Stromal cell of bone marrow (primary cell): ENCODE measurements at places on chromosomes 3 and 15.

DNA sequence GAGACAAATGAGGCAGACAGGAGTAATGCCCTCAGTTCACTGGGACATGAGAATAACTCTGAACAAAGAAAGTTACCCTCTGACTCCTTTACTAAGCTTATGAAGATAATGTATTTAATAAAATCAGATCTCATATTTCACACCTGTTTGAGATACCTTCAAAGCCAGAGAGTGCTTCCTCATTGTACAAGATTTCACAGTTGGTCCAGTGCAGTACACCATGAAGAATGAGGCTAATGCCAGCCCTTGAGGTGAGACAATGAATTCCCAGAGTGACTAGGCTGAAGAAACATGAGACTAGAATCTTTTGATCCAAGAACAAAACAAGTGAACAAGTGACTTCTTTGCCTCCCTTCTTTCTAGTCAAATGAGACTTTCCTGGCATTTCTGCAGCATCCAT is 1133.8 kb downstream of the TUSC7 start:
- DNase-seq = no peak

GRCh38 chr3:25749031-25749581 is 34.1 kb downstream of the NGLY1 start:
- no peak for DNase-seq

- DNase-seq = no peak
Measured at GRCh38 chr3:31613177-31613576, 80.5 kb downstream of the STT3B start.

GRCh38 chr15:99716540-99717095 is 16.6 kb downstream of the LYSMD4 start:
- no peak for DNase-seq

- DNase-seq = no peak
Measured at GRCh38 chr3:134803051-134803505, 8.0 kb downstream of the EPHB1 start.

DNA sequence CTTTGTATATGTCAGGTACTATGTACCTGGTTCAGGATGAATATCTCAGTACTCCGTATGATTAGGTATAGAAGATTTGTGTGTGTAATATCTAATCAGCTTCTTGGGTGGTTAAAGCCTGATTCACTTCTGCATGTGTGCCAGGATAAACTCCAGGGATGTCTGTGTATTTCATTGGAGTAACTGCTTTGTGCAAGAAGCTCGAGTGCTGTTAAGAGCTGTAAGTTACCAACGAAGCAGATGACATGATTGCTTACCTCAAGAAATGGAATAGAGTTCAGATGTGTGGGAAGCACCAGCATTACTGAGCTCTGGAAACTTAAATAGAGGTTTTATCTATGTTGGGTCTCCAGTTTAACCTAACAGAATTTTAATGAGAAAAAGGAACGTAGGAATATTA is 23.7 kb downstream of the FAM98B start:
- no peak for DNase-seq

- DNase-seq = no peak
Measured at GRCh38 chr3:14614862-14615261, 36.7 kb upstream of the CCDC174 start.

GRCh38 chr15:95170561-95171380 is 939.4 kb downstream of the MCTP2 start:
- DNase-seq = no peak

DNA sequence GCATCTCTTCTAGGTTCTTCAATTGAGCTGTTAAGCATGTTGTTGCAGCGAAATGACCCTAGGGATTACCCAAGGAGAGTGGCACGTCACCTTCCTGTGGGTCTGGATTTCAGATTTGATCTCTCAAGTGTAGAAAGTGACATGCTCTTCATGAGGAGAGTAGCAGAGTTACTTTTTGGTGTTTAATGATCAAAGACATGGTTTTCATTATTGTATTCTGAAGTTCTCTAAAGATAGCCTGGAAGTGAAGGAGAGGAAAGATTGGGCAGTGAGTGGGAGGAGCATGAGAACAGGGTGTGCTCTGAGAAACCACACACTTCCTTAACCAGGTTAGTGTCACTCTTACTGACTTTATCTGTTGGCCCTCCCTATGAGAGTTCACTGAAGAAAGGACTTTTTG is 153.6 kb downstream of the AKAP13 start:
- no peak for DNase-seq

DNA sequence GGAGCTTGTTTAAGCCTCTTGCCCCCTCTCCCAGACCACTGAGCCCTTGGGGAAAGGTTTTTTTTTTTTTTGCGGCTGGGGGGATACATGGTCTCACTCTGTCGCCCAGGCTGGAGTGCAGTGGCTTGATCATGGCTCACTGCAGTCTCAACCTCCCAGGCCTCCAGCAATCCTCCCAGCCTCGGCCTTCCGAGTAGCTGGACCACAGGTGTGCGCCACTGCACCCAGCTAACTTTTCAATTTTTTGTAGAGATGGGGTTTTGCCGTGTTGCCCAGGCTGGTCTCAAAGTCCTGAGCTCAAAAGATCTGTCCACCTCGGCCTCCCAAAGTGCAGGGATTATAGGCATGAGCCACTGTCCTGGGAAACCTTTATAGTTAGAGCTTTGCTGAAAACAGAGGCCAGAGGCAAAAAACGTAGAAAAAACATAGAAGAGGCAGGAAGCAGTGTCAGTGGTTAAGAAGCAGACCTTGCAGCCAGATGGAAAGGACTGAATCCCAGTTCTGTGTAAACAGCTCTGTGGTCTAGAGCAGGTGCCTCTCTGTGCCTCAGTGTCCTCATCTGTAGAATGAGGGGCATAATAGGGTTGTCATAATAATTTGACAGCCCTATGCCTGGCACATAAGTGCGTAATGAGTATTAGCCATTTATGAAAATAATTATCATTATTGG is 33.1 kb downstream of the CMTM7 start:
- DNase-seq = no peak

- DNase-seq = peak; percentile 97
Measured at GRCh38 chr3:11145888-11146287, 8.4 kb upstream of the HRH1 start.

DNA sequence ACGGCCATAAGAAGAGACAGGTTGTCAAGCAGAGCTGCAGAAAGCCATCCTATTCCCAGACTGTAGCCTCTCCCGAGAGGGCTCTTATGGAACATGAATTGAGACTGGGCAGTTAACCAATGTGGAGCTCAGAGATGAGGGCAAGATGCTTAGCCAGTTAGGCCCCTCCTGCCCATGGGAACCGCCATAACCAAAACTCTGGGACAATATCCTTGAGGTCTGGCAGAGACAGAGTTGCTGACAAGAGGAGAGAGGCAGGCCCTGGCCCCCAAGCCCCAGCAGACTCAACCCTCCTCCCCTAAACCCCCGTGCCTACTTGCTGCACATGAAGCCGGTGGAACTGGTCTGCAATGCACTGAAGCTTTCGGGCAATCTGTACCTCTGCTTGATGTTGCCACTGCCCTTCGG is 4.8 kb downstream of the BMF start:
- DNase-seq = no peak

DNA sequence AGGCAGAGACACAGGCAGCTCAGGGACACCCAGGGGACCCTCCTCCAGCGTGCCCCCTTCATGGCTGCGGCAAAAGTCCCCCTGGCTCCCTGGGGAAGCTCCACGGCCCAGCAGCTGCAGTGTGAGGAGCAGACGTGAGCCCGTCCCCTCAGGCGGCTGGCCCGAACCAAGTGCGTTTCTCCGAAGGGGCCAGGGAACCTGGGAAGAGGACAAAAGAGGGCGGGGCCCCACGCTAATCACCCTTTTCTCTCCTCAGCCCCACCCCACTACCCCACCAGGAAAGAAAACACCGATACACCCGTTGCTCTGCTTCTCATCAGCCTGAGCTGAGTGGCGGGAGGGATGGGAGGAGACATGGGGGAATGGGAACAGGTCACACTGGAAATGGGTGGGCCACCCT is at the start of gene MUC4:
TSS of gene MUC4 (minus strand) at position 174 of the 400 bp plus-strand sequence. CDS start at position 62, 112 bp downstream.
- no peak for DNase-seq

DNA sequence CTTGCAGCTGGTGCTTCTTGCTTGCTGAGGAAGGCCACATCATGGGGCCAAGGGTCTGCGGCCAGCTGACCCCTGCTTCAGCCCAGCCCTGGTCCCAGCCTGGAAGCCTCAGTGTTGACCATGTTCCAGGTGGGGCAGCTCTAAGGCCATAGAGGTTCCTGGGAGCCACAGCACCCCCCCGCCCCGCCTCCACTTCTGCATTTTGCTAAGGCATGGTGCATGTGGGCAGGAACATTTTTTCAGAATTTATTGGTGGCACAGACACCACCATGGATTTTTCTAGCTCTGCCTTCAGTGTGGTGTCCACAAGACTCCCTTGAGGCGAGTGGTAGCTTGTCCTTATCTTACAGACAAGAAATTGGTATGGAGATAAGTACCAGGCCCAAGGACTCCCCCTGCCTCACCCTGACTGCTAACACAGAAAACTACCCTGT is 1.9 kb upstream of the CHST14 start:
- DNase-seq = no peak

DNA sequence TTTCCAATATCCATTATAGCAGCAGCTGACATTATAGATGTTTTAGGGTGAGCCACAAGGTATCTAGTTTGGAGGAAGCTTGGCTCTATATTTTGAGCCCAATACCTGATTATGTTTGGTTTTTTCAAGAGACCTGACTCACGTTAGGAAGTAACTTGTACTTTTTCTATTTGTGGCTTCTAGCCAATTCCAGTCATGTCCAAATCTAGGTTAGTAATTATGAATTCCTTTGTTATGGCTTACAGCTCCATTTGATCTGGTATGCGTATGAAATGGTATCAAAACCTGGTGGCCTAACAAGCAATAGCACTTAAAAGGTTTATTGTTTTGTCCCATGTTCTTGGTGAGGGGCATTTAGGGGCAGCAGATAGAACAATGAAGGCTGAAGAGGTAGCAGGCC is 115.9 kb downstream of the TOP2B start:
- DNase-seq = no peak

DNA sequence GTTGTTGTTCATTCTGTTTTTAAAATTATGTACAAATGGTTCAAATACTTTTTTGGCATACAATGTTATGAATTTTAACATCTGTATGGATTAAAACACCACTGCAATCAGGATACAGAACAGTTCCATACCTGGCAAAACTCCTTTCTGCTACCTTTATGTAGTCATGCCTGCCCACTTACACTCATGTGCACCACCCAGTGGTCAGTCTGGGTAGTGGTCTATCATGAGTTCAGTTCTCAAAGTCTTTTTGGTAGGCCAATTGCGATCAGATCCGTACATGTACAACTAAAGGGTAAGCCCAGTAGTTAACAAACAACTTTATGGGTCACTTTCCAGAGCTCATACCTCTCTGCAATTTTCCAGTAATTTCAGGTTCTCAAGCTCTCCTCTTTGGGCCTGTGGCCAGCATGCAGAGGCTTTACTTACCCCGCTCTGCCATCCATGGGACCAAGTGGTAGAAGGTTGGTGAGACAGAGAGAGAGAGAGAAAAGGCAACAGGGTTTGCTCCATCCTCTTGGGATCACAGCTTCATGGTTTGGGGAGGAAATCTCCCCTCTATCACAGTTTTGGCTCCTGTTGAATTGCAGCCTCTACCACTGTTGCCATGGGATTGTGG is 63.9 kb upstream of the FAM98B start:
- DNase-seq = no peak

GRCh38 chr3:133691273-133692107 is 29.7 kb upstream of the TOPBP1 start:
- DNase-seq = peak; percentile 9

GRCh38 chr3:33839283-33839682 is 40.9 kb downstream of the PDCD6IP start:
- no peak for DNase-seq

DNA sequence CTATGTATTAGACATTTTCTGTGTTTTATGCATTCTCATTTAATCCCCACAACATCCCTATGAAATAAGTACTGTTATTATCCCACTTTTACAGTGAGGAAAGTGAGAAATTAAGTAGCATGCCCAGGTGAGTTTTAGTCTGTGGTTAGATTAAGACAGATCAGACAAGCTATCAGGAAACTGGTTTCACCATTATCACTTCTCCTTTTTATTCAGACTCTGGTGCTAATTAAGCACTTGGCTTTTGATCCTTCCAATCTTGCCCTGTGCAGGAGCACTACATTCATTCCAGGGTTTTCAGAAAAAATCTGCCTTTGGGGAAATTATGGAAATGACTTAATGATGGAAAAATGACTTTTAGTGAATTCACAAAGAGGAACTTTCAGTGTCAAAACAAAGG is 115.2 kb downstream of the TMEM108 start:
- DNase-seq = no peak

DNA sequence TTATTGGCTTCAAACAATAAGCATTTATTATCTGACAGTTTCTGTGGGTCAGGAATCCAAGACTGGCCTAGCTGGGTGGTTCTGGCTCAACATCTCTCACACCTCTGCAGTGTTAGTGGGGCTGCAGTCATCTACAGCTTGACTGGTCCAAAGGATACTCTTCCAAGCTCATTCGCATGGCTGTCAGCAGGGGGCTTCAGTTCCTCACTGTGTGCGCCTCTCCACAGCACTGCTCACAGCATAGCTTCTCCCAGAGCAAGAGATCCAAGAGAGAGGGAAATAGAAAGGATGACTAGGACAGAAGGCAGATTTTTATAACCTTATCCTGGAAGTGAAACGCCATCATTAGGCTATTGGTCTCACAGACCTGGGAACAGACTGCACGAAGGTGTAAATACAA is 64.2 kb downstream of the MAGI1 start:
- DNase-seq = no peak

DNA sequence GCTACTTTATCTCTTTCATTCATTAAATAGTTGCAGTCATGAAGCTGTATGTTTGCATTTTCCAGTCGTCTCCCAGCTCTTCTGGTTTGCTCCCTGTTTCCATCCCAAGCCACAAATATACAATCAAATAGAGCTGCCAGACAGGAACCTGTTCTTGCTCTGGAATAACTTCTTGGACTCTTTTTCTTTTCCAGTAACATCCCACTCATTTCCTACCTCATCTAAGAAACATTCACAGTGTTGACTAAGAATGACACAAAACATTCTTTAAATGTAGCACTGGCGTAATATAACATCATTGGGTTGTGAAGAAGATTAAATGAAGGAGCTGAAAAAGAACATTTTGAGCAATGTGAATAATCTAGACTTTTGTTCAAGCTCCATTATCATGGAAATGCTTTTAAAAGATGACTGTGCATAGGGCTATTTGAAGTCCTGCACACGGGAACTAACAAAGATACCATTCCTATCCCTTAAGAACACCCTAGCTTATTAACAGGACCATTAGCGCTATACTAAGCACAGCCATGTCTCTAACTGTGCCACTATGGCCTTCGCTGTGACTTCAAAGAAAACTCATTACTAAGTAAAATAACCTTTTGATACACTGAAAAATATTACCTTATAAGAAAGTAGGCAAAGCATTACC is 574.0 kb downstream of the NAALADL2 start:
- DNase-seq = peak; percentile 43

GRCh38 chr3:6018456-6018855 is 830.9 kb downstream of the EDEM1 start:
- no peak for DNase-seq

GRCh38 chr15:99564221-99565048 is 1.3 kb upstream of the MEF2A start:
- no peak for DNase-seq
